Nephron progenitor cell (in vitro differentiated cells): ENCODE measurements at places on chromosomes 7 and 10.

- DNase-seq = peak; percentile 15
Observed at GRCh38 chr7:75644589-75644988, 94.2 kb downstream of the HIP1 start.

DNA sequence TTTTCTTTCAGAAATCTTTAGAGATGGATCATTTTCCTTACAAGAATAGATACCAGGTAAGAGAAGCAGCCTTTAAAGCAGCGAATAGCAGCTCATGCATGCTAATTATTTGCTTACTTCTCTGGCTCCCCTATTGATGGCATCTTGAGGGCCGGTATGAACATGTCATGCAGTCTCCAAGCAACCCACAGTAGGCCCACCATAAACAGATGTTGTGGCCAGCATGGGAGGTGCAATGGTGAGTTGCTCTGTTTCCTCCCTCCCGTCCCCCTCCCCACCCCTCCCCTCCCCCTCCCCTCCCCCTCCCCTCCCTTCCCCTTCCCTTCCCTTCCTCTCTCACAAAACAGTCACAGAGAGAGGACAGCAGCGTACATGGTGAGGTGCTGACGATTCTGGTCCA, 9.7 kb upstream of the ZNF273 start:
- no peak for DNase-seq

- DNase-seq = no peak
Observed at GRCh38 chr10:60423920-60424319, 34.2 kb upstream of the ANK3 start.

DNA sequence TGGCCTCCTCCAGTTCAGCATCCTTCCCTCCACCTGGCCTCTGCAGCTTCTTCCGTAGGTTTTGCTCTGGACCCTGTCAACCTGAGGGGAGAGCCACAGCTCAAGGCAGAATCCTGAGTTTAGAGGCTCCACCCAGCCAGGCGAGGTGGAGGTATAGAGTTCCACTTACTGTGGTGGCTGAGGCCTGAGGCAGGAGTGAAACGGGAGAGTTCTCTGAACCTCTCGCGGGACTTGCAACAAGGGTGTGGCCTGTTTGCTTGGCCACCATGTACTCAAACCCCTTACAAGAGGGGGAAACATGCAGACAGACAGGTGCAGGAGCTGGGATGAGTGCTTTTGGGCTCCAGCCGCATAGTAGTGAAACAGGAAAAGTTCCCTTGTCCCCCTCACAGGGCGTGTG, 154.0 kb upstream of the C7orf33 start:
- no peak for DNase-seq

DNA sequence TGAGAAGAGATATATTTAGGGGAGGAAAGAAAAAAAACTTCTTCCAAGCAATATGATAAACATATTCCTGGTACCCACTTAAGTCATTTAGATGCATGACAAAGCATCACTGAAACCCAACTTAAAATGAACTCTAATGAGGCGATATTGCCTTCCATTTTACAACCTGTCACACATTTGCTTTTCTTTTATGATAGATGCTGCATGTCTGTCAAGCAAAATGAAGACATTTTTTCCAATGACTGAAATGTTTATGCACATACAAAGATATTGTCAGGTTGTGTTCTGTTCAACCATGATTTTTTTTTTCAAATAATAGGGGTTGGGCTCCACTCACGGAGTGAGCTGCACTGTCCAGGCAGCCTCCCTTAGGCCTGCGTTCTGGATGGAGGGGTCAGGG, 894.4 kb downstream of the SORCS3 start:
- no peak for DNase-seq

DNA sequence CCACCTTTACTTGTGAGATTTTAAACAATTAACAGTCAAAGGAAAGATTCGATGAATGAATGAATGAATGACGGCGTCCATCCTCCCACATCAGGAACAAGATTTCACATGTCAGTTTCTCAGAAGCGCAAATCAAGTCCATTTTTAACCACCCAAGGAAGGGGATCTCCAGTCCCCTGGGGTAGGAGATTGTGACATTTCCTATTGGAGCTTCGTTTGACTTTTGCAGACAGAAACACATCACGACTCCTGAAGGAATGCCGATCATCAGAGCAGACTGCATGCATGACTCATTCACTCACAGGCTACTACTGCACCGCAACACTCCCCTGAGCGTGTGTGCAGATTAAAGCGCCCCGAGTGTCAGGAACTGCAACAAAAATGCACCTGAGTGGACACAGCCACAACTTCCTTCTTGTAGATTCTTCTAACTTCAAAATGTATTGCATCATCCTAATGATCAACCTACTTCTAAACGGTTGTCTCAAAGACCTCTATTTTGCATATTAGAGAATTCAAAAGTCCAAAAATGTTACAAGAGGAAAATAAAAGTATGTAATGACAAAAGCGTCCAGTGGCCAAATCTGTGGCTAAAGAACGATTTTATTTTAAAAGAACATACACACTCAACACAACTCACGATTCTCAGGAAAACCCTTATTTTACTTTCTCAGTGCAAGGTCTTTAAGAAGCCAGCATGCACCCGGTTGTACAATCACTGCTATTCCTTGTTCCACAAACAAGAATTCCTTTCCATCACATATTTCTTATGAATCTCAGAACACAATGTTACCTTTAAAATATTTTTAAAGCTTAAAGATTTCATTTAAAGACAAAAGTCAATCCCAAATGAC, 172.6 kb downstream of the FAM107B start:
- no peak for DNase-seq

GRCh38 chr10:80755893-80756292, 218.2 kb downstream of the SH2D4B start:
- DNase-seq = no peak

DNA sequence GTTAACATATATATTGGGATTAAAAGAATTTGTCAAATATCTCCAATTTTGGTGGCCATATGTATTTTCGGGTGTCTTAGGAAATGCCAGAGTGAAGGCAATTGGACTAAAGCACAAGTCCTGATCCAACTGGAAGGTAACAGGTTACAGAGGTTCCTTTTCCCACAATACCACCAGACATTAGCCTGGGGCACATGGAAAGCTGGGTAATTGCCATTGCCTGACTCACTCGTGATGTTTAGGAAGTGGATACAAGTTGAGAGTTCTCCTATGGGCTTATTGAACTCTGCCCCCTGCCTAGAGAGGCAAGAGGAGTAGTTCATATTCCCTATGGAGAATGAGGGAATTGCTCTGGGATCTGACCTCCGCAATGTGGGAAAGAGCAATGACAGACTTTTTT, 5.7 kb downstream of the DNAH11 start:
- DNase-seq = no peak

GRCh38 chr10:48238826-48239520, 35.5 kb downstream of the FRMPD2 start:
- DNase-seq = no peak

GRCh38 chr7:100894860-100895700, 608 bp downstream of the ACHE start:
- DNase-seq = peak; percentile 92

DNA sequence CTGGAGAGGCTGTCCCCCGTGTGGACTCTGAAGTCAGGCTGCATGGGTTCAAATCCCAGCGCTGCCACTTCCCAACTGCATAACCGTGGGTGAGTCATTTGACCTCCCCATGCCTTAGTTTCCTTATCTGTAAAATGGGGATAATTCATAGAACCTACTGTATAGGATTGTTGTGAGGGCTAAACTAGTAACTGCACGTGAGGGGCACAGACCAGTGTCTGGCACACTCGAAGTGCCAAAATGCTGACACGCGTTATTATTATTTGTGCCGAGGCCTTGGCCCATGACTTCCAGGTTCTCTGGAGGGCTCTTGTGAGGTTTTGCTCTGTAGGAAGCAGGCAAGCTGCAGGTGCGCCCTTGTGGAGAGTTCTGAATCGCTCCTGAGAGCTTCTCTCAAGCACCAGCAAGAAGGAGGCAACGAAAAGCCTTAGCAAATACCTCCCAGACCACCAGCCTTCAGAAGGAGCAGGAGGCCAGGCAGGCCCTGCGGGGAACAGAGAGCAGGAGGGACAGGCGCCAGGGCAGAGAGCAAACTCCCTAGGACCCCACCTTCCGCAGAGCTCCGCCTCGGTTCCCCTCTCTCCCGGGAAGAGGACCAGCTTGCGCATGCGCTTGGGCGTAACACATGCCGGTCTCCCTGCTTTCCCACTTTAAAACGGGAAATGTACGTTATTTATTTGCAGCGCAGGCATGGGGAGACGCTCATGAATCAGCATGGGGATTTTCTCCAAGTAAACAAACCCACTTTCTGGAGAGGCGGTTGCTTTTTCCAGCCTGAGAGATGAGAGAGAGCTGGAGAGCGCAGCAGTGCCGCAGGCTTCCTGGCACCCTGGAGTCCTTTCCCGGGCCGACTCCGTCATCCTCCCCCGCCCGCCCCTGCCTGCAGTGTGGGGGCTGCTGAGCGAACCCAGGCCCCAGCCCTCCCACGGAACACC, 39.6 kb downstream of the SORCS3 start:
- peak; percentile 66 for DNase-seq

DNA sequence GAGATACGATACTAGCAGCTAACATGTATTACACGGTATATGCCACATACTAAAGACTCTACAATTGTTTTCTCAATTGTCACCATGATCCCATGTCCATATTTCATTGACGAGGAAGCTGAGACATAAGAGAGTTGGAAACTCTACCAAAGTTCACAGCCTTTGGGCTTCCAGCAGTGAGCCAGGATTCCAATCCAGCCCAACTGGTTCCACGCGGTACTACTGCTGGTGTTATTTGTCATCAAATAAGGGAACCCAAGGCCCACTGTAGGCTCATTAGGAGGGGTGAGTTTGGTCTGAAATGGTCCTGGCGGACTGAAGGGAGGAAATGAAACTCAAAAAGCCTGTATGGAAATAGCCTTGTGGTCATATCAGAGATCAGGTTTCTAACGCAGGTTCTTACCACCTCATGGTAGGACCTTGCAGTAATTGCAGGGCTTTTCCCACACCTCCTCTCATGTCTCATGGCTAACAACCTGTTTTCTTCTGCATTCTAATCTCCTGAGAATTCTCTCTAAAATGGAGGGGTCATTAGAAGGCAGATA, 814.6 kb downstream of the LRMDA start:
- no peak for DNase-seq

DNA sequence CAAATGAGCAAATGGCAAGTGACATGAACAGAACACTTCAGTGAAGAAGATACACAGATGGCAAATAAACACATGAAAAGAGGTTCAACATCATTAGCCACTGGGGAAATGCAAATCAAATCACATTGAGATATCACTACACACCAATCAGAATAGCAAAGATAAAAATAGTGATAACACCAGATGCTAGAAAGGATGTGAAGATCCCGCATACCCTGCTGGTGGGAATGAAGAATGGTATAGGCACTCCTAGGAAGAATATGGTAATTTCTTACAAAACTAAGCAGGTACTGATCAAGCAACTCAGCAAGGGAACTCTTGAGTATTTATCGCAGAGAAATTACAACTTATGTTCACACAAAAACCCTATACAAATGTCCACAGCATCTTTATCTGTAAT, 11.2 kb downstream of the LAMB4 start:
- no peak for DNase-seq

- DNase-seq = no peak
Observed at GRCh38 chr7:142910481-142910880, 23.1 kb downstream of the TRPV5 start.

DNA sequence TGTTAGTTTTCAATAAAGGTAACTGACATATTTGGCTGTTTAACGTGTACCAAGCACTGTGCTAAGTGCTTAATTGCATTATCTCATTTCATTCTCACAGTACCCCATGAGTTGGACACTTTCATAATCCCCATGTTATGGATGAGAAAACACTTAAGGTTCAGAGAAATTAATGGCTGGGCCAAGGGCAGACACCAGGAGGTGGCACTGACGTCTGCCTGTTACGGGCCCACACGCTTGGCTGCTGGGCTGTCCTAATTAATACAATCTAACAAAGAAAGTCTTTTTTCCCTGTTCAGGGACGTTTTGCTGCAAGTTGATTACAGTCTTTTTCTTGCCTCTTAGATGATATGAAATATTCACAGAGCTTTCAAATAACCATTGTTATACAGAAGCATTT, 16.1 kb downstream of the DYDC2 start:
- DNase-seq = no peak

DNA sequence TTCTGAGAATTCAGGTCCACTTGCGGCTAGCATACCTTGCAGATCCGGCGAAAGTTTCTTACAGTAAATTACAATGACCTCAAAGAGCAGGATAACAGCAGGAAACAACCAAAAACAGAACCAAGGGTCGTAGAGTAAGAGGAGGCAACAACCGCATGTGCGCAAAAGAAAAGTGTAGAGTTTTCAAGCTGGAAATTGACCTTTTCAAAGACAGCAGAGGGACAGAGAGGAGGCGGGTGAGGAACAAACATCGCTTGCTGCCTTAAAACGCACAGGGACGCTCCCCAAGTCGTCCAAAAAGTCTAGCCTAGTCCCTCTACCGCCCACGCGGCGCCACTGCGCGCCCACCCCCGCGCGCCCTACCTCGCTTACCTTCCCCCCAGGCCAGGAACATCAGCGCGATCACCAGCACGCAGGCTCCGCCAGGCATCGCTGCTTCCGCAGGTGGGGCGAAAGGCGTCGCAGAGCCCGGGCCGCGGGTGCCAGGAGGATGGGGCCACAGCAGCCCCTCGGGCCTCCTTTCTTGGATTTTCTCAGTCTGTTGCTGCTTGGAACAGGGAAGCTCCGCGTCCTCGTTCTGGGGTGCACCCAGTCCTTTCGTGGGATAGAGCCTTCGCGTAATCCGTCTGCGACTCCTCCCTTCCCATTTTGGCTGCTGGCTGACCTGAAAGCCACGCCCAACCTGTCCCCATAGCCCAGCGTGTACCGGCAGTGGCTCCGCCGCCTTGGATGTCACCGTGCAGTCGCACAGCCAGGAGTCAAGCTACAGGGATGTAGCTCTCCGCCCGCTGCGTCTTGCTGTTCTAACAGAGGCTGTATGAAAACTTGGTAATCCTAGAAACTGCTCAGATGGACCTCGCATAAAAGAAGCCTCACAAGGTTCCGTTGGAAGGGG, at the start of gene VWDE:
TSS of gene VWDE (minus strand) at position 579 of the 895 bp plus-strand sequence. CDS start at position 430, 149 bp downstream.
- peak; percentile 64 for DNase-seq

DNA sequence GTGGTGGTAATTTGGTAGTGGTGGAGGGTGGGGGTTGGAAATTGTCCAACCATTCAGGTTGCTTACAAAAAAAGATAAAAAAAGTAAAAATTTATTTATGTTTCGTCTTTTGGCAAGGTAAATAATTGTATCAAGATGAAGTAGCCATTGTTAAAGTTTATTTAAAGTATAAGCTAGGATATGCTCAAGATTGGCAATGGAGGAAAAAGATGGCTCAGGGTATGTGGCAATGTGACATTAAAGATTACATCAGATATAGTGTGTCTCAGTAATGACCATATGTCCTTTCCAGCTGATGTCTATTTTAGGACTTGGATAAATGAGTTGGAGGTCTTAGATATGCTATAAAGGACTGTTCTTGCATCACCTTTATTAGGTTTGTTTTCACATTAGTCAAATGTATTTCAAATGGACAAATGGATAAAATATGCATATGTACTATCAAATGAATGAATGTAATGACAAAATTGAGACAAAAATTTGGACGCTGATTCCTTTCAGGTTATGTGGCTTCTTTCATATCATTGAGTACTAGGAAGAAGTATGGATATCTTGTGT, 60.9 kb downstream of the ST7 start:
- no peak for DNase-seq

- no peak for DNase-seq
Observed at GRCh38 chr7:29622335-29623265, 59.0 kb downstream of the PRR15 start.

- no peak for DNase-seq
Observed at GRCh38 chr10:95243318-95243617, 47.5 kb downstream of the PDLIM1 start.

- DNase-seq = no peak
Observed at GRCh38 chr7:77456696-77457095, 40.5 kb upstream of the GSAP start.

GRCh38 chr7:2488681-2489080, 12.5 kb upstream of the GRIFIN start:
- no peak for DNase-seq
